HuH-7.5 (cell line): ENCODE measurements at places on chromosomes 7 and 10.

DNA sequence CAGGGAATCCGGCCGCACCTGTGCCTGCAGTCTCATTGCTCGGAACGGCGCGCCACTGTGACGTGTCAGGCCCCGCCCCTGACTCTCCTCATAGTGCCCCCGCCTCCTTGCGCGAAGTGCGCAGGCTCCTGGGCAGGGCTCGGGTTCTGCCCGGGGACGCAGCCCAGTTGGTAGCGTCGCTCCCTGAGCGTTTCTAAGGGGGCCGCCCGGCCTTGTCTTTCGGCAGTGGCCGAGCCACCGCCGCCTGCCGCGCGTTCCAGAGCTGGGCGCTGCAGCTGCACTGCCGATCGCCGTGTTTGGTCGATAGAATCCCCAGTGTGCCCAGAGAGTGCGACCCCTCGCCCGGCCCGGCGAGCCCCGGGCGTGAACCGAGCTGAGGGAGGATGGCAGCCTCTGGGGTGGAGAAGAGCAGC lies at the start of gene KLHL7:
Gene KLHL7, plus strand, starts transcription at position 142 of the 413 bp plus-strand sequence. Its CDS starts 242 bp downstream, at position 384.
- peak; percentile 72 for DNase-seq

GRCh38 chr7:150980663-150981062 lies 2.5 kb upstream of the KCNH2 start:
- DNase-seq, result no peak

DNA sequence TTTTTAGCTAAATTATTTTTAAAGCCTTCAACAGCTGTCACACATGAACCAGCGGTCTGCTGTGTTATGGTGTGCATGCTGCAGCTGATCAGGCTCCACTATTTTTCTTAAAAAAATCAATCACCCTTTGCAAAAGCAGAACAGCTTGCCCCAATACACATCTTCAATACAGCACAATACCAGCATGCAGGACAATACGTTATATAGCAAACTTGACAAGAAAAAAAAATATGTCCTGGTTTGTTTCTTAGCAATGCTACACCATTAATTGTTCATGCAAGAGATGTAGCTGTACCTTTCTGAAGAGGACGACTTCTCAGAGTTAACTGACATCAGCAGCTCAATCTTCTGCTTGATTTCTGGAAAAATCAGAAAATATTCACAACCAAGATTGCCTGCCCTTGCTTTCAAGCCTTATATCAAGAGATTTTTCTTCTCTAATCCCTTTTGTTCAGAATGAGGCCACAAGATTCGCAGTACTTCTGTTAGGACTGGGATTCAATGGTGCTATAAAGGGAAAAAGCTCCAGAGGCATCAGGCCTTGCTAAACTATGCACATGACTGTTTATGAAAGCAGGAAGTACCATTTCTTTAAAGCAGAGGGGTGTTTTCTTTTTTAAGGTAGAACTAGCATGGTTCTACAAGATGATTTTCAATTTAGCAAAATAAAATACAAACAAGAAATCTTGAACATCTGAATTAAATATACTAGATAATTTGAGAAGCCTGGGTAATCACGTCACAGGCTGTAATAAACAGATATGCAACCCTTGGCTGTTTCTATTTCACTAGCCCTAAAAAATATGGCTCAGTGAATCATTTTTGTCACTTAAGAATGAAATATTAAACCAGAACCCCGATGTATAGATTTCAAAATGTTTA lies 120.0 kb downstream of the SRPK2 start:
- DNase-seq, result peak; percentile 39

- DNase-seq, result no peak
Measured at GRCh38 chr10:95784279-95784913, 28.4 kb downstream of the ENTPD1 start.

GRCh38 chr10:99630433-99630832 lies 10.2 kb upstream of the SLC25A28 start:
- DNase-seq, result no peak

DNA sequence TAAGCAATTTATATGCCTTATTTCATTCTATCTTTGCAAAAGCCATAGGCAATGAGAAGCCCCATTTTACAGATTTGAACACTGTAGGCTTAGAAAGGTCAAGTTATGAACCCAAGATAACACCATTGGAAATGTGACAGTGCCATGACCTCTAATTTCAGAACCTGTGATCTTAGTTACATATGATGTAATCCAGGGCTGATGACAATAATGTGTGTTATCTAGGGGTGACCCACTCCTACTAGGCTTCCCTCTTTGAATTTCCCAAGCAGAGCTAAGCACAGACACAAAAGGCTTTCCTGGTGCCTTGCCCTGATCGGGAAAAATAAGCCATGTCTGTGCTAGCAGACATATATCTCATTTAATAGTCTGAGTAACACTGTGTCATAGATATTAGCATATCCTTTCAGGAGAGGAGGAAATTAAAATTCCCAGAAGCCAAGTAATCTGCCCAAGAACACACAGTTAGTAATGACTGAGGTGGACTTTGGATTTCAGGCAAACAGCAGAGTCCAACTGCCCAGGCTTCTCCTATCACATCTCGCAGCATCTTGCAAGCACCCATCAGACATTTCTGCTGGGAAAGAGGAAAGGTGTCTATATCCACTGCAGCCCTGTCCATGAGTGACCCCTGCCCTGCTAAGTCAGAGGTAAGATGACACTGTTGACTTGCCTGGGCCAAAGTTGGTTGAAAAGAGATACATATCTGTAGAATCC lies 2.8 kb upstream of the TECTB start:
- DNase-seq, result no peak

DNA sequence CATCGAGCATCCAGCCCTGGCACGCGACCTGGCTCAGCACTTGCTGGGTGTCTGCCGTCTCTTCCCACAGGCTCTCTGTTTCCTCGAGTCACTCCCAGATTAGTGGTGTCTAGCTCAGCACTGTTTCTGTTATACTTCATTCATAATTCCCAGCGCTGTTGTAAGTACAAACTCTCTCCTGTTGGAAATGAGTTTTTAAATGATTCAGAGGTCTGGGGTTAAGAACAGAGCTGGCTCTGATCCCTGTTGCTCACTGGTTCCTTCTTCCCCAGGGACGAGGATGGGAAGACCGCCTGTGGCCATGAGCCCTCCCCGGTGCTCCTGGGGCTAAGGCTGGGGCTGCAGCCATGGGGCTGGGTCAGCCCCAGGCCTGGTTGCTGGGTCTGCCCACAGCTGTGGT lies 17.3 kb upstream of the C10orf95 start:
- no peak for DNase-seq

DNA sequence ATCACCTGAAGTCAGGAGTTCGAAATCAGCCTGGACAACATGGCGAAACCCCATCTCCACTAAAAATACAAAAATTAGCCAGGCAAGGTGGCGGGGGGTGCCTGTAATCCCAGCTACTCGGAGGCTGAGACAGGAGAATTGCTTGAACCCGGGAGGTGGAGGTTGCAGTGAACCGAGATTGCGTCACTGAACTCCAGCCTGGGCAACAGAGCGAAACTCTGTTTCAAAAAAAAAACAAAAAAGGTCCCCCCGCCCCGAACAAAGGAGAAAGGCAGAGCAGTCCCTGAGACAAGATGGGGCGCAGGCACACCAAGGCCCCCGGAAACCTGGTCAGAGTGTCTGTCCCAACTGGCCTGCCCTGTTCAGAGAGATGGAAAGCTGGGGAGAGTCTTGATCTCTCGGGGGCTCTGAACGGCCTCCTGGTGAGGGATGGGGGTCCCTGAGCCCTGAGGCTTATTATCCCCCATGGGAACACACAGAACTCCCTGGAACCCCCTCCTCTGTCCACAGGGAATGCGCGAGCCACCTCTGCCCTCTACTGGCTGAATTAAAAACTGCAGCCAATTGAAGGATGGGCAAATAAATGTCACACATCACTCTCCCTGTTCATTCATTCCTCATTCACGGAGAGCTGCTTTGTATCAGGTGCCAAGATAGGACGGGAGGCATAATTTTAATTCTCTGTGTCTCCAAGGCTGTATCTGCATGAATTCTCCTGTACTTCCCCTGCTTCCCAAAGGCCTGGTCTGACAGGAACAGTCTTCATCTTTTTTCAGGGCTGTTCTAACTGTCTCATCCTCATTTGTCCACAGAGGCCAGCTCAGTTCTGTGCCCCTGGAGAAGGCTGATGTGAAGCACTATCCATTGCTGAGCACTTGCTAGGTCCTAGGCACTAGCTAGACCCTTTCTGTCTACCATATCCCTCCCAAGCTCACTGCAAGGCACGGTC lies 28.9 kb downstream of the MAT1A start:
- DNase-seq, result peak; percentile 30

GRCh38 chr7:157854066-157854891 lies 517.5 kb downstream of the DNAJB6 start:
- DNase-seq, result no peak

DNA sequence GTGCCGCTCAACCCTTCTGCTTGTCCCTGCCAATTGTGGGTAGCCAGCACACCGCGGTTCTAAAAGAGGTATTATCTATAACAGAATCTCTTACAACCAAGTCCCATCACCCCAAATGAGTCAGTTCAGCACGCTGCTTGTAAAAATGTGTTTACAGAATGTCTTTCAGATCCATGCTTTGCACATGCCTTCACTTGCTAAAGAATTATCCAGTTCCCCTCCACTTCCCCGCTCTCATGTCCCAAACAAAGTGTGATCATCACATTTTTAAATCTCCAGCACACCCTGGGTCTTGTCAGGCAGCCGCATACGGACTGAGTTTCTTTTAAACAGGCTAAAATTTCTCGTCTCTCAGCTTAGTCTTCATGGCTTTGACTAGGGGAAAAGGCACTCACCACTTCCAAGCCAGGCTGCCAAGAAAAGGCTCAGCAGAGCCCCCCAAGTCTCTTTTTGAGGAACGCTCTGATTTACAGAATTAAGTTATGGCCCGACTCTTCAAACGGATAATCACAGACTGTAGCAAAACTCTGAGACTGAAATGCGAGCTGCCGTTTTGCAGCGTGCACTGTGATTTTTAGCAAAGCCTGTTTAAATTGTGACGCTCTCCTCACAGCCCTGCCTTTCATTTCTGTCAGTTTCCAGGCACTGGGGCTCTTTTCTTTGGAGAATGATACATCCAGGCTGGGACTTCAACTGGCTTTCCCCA lies 29.8 kb upstream of the FGFR2 start:
- no peak for DNase-seq

DNA sequence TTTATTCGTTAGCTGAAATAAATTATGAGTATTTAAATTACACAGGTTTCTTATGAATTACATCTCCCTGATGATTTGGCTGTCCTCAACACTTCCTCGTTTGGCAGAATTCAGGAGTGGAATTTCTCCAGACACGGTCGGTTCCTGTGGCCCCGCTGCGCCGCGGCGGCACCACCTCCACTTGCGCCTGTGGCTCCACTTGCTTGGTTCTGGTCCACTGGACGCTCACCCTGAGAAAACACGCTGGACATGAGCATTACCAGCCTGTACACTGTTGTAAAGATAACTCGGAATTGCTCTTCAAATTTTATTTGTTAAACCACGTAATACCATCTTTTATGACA lies 85.3 kb downstream of the ZNF33B start:
- DNase-seq, result no peak

- no peak for DNase-seq
Measured at GRCh38 chr7:30799206-30799975, 28.2 kb downstream of the MINDY4 start.

DNA sequence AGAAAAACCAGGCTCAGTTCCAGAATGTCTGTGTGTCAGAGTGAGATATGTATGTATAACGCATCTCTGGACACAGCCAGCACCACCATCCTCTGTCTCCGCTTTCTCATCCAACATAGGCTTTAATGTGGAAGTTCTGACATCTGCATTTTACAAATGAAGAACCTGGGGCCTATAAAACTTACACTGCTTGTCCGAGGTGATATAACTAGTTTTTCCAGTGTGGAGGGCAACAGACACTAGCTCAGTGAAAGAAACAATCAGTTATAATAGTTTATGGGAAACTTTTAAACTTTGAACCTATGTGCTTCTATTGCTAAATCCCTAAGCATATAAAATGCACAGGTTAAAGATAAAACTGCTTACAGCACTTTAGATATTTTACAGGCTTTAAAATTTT lies 208.7 kb downstream of the CRPPA start:
- DNase-seq, result no peak

DNA sequence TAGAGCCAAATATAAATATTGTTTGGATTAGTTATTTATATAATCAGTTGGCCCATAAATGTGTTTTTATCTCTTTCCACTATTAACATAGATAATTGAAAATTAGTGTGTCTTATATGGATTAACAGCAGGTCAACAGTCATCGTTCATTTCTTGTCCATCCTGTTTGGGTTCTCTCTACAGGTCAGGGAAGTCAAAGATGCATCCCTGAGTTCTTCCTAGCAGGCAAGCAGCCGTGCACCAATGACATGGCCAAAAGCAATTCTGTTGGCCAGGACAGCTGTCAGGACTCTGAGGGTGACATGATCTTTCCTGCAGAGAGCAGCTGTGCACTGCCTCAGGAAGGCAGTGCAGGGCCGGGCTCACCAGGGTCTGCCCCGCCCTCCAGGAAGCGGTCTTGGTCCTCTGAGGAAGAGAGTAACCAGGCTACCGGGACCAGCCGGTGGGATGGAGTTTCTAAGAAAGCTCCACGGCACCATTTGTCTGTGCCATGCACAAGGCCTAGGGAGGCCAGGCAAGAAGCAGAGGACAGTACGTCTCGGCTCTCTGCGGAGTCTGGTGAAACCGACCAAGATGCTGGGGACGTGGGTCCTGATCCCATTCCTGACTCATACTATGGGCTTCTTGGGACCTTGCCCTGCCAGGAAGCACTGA lies 15.9 kb downstream of the FBH1 start:
- DNase-seq, result no peak

GRCh38 chr10:53864846-53865245 lies 936.2 kb downstream of the PCDH15 start:
- no peak for DNase-seq

- DNase-seq, result no peak
Measured at GRCh38 chr7:141184532-141185190, 110.8 kb downstream of the TMEM178B start.

GRCh38 chr10:86188326-86188725 lies 178.3 kb downstream of the GRID1 start:
- DNase-seq, result no peak

GRCh38 chr10:49700997-49701396 lies 21.5 kb downstream of the C10orf53 start:
- DNase-seq, result no peak
